ENCODE measurements at places on chromosomes 2 and 18.

- DNase-seq = no peak
Measured at GRCh38 chr18:58392324-58393000, 236.4 kb downstream of the ALPK2 start.

GRCh38 chr18:33761363-33761762 lies 183.3 kb downstream of the ASXL3 start:
- DNase-seq = no peak

GRCh38 chr2:194735837-194736542 lies 921.0 kb upstream of the SLC39A10 start:
- DNase-seq = no peak

- DNase-seq = no peak
Measured at GRCh38 chr2:18514526-18515461, 45.7 kb downstream of the RDH14 start.

DNA sequence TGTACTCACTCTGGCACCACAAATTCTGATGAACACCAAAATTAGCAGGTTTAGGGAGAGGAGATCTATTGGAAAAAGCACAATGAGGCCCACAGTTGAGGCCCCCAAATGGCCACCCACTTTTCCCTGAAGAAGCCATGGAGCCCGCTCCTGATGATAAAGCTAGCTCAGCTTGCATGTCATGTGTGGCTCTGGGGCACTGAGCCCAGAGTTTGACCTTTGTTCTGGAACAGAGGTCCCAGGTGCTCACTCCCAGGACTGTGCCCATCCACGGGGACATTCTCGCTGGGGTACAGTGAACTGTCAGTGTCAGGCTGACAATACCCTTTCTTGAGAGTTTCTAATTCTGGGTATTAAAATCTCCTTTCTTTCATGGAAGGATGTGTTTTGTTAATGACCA lies 36.2 kb downstream of the XDH start:
- no peak for DNase-seq

Measured in hematopoietic multipotent progenitor cell treated with erythropoietin and hydrocortisone succinate and interleukin-3 and kit ligand, for 15 days (in vitro differentiated cells).